ENCODE measurements at places on chromosomes 5 and 9.

- no peak for DNase-seq
Observed at GRCh38 chr9:134793288-134794188, 87.1 kb upstream of the FCN2 start.

DNA sequence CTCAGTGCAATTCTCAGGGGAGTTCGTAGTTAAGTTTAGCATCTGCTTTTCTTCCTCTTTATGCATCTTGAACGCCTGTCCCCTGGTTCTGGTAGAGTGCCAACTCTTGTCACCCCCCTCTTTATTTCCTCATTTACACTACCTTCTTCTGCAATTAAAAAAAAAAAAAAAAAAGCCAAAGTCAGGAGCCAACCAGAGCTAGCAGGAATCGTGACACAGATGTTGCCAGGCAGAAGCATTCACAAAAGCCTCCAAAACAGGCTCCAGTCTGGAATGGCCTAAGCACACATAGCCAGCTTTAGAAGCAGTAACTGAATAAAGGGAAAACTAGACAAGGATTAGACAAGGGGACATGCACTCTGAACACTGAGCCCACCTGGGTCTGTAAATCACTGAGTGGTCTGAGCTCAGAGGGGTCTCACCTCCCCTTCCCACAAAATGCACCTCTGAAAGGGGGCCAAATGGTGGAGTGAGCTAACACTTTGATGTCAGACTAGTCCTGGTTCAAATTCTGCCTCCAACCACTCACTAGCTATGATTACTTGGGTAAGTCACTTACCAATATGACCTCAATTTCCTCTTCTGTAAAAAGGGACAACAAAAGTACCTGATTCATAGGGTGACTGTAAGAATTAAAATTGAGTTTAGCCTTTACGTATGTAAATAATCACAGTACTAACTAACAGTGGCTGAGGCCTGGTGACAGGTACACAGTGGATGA, 2.0 kb downstream of the CD74 start:
- no peak for DNase-seq

DNA sequence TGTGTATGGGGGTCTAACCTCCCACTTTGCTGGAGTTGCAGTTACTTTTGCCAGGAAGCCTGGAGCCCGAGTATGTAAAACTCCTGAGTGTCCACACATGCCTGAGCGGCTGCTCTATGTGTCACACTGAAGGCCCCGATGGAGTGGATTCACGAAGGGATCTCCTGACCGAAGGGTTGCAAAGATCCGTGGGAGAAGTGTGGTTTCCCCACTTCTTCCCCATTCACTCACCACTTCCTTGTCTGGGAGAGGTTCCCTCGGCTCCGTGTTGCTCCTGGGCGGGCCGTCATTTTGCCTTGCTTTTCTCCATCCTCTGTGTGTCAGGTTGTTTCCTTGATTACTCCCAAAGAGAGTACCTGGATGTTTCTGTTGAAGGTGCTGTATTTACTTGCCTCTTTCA, 16.2 kb upstream of the IL3 start:
- no peak for DNase-seq

GRCh38 chr5:169826618-169827017, 153.7 kb downstream of the INSYN2B start:
- no peak for DNase-seq

DNA sequence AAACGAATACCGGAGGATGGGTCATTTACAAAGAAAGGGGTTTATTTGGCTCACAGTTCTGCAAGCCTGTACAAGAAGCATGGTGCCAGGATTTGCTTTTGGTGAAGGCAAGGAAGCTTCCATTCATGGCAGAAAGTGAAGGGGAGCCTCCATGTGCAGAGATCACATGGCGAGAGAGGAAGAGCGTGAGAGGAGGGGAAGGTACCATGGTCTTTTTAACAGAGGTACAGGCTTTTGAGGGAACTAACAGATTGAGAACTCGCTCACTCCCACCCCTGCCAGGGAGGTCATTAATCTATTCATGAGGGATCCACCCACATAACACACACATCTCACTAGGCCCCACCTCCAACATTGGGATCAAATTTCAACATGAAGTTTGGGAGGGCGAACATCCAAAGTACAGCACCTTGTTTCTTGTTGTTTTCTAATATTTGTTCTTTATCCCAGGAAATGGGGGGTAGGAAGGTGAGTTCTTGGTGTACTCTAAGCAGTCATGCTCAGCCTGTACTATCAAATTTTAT, 18.5 kb downstream of the TMC1 start:
- DNase-seq, result no peak

GRCh38 chr9:76598981-76599380, 140.0 kb downstream of the GCNT1 start:
- no peak for DNase-seq

DNA sequence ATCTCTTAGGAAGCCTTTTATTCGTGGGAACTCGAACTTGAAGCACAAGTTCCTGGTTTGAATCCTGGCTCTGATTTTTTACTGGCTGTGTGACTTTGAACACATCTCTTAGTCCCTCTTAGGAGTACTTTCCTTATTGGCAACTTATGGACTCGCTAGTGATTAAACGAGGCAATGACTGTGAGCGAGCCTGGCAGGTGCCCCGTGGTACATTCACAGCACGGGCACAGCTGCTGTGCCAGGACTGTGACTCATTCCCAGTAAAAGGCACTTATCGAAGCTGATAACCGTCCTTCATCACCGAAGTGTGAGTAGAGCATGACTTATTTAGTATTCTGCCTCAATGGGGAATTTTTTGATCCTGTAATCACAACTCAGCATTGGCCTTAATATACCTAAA, 22.7 kb downstream of the CFAP90 start:
- DNase-seq, result no peak

- no peak for DNase-seq
Observed at GRCh38 chr5:78600687-78601414, 47.7 kb downstream of the LHFPL2 start.

- no peak for DNase-seq
Observed at GRCh38 chr9:113345190-113345589, 4.2 kb upstream of the BSPRY start.

DNA sequence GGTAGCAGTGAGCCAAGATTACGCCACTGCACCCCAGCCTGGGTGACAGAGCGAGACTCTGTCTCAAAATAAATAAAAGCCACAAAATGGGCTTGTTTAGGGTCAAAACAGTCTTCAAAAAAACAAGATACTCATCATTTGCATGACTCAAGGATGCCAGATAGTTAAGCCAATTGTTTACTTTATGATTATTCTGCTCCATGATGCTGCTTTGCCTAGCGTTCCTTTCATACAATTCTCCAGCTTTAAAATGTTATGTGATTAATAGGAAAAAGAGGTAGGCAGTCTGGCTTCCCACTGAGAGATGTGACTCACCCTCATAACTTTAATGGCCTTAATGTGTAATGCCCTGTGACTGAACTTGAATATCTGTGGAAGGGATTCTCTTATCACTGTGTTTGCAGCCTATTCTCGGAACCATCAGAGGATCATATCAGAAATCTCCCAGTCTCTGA, 364.6 kb upstream of the TRPC7 start:
- no peak for DNase-seq

DNA sequence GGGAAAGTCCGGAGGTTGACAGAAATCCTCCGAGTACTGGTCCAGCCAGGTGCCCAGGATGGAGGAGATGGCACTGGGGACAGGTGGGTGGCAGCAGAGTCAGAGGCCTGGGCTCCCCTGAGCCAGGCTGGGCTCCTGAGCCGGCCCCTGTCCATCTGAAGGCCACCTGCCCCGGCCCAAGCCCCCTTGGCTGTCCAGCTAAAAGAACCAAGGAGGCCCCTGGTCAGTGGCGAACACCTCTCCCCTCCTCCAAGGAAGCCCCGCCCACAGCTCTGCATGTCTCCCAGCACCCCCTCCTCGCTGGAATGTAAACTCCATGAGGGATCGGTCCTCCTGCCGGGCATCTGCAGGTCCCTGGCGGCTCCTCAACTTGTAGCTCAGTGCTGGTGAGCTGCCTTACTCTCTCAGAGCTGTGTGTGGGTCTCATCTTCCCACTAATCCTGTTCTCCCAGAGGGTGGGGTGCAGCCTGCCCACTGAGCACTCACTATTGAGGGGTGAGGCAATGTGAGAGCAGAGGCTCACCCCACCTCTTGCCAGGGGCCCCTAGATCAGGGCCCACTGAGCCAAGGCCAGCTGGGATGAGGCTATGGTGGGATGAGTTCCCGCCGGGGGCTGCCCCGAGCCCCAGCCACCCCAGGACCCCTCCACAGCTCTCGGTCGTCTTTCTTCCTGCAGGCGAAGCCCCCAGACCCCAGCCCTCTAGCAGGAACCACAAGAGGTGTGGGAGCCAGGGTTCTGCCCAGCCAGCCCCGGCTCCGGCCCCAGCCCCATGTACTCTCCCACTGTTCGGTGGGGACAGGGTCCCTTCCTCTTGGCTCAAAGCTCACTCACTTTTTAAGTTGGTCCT, 12.0 kb downstream of the RALGDS start:
- DNase-seq, result no peak

GRCh38 chr9:14127656-14128055, 186.3 kb downstream of the NFIB start:
- no peak for DNase-seq

GRCh38 chr9:99998266-99998665, 91.8 kb downstream of the STX17 start:
- no peak for DNase-seq

DNA sequence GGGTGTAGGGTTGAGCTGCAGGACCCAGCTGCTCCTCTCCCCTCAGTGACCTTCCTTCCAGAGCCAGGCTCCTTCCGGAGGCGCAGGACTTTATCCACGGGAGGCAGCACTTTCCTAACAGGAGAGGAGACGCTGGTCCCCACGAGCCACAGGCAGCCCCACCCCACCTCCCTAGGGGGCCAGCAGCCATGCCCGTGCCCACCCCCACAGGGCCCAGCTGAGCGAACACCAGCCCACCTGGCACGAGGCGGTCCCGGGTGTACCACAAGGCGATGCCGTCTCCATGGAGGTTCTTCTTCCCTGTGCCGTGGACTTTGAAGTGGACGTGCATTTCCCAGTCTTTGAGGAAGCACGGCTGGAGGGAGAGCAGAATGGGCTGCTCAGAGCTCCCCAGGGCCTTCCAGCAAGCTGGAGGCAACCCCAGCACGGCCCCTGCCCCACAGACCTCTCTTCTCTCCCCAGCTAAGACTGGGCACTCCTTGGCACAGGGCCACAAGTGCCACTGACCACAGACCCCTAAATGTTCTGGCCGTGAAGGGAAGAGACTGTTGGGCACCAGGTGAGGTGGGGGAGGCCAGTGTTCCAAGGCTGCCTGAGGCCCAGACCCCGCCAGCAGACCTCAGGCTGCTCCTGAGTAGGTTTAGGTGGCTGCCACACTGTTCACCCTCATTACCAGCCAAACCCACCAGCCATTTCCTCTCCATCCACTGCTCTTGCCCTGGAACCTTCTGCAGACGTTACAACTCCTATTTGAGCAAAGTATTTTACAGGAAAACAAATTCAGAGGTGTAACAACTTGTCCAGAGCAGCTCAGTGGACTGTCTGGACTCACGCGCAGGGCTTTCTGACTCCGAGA, 13.0 kb downstream of the LMAN2 start:
- no peak for DNase-seq

DNA sequence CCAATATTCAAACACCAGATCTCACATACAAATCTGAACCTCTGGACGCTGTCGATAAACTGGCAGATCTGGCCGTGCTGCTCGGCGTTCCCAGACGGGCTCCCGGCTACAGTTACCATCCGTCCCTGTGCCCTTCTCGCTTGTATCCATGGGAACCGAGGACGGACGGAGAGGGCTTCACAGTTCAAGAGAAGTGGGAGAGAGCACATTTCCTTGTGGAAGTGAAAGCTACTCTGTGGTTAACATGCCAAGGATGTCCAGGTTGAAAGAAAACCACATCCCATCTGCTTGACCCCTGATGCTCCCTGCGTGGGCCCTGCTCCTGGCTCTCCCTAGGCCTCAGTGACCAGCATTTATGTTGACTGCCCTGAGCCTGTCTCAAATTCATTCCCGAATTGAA, 6.3 kb upstream of the DBN1 start:
- DNase-seq, result no peak

DNA sequence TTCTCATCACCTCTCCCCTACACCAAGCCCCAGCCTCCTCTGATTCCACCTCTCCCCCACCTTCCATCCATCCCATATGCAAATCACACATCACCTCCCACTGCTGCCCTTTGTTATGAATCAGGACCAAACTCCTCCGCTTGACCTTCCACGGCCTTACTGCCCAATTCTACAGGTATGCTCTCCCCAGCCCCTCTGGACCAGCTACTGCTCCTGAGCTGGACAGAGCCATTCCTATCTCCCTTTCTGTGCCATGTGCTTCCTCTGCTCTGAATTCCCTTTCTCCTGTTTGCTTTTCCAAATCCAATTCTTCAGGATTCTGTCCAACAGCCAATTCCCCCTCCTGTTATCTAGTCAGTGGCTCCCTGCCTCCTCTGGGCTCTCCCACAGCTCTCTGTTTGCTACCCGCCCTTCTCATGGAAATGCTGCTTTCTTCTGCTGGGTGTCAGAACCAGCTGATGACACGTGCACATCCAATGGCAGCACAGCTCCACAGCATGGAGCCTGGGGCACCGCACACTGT, 8.3 kb downstream of the FABP6 start:
- no peak for DNase-seq

DNA sequence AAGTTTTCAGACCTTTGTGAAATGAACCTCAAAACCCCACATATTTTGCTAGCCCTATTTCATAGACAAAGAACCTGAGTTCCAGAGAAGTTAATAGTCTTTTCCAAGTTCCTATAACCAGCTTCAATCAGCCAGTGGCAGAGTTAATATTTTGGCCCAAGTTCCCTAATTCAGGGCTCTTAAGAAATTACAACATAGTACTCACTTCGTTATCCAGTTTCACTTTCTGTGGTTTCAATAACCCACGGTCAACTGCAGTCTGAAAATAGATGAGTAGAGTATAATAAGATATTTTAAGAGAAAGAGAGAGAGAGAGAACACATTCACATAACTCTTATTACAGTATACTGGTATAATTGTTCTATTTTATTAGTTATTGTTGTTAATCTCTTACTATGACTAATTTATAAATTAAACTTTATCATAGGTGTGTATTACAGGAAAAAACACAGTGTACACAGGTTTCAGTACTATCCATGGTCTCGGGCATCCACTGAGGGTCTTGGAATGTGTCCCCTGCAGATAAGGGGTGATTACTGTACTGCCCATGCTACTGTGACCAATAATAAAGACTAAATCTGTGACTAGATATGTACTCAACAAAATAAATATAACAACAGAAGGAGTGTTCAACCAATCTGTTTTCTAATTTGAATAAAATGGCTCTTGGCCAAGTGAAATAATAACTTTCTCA, 9.3 kb upstream of the MYOT start:
- DNase-seq, result no peak

DNA sequence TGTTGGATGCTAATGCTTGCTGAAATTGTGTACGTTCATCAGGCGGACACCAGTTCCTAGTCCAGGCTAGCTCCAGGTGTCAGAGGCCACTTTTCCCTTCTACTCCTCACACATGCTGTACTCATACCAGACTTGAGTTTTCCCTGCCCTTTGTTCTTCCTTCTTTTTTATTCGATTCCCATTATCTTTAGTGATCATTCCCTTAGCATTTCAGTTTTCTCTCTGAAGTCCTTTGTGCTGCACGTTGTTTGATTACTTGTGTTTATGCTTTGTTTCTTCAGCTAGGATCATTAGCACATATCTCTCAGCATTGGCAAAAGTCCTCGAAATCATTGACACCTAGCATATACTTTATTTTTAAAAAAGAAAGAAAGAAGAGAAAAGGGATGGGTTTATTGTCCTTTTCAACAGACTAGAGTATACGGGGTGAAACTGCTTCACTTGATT, 409 bp upstream of the COX7C start:
- DNase-seq, result no peak
